ENCODE measurements at places on chromosomes 16 and 17.

DNA sequence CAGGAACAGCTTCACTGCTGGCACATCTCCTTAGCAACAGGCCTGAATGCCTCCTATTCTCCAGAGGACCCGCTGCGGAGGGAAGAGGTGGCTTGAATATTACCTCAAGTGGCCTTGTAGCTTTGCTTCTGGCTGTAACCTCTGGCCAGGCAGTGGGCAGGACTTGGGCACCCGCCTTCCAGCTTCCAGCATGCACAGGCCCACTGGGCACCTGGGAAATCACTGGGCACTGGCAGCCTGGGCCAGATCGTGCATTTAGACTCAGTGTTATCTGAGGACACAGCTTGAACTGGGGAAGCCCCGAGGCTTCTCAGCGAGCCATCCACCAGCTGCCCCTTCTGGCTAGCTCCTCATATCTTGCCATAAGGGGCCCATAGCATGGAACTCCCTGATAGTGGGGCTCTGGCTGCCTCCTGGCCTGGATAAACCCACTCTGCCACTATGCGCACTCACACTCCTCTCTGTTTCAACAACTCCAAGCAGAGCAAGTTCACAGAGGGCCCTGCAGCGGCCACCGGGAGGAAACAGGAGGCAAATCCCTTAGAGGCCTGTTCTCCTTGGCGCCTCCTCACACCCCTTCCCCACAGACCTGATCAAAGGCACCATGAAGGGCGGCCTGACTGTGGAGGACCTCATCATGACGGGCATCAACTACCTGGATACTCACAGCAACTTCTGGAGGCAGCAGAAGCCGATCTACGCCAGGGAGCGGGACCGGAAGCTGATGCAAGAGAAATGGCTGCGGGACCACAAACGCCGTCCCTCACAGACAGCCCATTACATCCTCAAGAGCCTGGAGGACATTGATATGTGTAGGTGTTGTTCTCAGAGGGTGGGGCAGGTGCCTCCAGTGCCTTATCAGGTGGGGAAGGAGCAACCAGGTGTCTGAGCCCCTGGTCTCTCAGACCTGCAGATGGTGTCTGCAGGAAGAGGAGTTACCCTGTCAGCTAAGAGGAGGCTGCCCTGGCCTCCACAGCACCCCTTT is 7.8 kb downstream of the ODAD4 start:
- no peak for DNase-seq

DNA sequence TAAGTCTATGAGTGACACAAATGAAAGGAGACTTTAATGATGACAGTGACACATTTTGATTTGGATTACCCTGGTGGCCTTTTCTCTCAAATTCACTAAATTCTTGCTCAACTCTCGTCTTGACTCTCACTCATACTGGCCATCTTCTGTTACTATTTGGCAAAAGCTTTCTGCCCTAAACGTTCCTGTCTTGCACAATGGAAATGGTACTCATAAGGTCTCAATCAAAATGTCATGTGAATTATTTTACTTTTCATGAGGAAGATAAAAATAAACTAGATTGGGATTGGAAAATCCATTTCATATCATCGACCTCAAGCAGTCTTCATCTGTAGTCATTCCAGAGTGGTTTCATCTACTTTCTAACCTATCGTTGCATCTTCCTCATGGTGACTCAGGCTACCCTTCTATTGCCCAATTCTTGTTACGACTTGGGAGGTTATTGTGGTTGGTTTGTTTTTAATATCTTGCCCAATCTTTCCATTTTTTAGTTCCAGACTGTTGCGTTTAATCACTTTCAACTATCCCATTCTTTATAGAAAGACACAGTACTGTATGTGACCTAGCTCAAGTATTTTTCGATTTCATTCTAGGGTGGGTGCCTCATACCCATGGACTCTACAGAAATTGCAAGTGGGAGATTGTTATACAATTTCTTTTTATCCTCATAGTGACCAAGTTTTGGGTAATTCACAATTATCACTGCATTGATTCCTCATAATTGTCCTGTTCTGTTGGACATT is 317.2 kb upstream of the KCNJ16 start:
- DNase-seq, result no peak

GRCh38 chr16:1027501-1027815 is 45.1 kb upstream of the SSTR5 start:
- DNase-seq, result no peak

- DNase-seq, result no peak
Measured at GRCh38 chr17:48893646-48894508, 1.3 kb downstream of the ATP5MC1 start.

- no peak for DNase-seq
Measured at GRCh38 chr16:78098087-78098486, 1.4 kb upstream of the WWOX start.

- DNase-seq, result no peak
Measured at GRCh38 chr16:46885960-46886763, 2.0 kb downstream of the GPT2 start.

GRCh38 chr16:73725156-73725555 is 571.5 kb upstream of the PSMD7 start:
- DNase-seq, result no peak

DNA sequence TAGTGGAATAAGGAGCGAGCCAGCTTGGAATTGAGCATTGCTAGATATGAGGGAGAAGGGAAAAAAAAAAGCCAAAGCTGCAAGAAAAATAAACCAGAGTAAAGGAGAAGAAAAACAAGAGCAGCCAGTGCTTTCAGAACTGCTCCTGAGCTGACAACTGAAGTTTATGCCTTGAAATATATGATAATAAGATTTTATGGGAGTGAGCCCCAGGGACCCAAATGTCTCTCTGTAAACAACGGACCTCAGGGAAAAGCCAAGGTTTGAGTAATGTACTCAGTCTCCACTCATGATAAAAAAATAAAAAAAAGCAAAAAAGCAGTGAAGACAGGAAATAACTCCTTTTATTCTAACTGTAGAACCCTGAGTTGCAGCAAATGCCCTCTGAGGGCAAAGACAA is 132.6 kb downstream of the SNX11 start:
- DNase-seq, result no peak

- DNase-seq, result no peak
Measured at GRCh38 chr17:8117367-8117979, 841 bp downstream of the ALOXE3 start.

DNA sequence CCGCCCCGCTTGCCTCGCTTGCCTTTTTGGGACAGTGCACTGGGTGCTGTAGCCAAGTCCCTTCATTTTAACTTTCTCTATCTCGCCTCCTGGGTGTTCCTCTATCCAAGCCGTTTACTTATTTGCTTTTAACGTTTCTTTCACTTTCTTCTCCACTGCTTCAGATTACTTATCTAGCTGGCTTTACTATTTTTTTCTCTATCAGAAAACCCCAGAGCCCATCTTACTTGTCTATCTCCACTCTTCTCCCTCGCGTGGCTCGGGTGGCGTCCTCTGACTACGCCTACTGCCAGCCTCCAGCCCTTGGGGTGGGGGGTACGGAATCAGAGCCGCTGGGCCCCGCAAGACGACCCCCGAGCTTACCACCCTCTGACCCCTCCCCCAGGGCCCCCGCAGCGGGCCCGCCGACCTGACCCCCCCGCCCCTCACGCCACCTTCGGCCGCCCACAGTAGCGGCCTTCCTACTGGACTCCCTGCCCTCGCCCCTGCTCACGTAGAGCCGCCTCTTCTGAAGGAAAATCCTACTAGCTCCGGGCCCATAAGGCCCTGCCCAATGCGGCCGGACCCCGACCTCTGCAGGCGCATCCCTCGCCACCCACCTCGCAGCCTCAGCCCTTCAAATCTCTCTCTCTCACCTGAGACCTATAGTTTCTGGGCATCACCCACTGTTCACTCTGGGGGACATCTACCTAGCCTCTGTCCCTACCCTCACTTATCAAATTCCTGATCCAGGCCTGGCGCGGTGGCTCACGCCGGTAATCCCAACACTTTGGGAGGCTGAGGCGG is 1.0 kb upstream of the SLC12A4 start:
- no peak for DNase-seq

DNA sequence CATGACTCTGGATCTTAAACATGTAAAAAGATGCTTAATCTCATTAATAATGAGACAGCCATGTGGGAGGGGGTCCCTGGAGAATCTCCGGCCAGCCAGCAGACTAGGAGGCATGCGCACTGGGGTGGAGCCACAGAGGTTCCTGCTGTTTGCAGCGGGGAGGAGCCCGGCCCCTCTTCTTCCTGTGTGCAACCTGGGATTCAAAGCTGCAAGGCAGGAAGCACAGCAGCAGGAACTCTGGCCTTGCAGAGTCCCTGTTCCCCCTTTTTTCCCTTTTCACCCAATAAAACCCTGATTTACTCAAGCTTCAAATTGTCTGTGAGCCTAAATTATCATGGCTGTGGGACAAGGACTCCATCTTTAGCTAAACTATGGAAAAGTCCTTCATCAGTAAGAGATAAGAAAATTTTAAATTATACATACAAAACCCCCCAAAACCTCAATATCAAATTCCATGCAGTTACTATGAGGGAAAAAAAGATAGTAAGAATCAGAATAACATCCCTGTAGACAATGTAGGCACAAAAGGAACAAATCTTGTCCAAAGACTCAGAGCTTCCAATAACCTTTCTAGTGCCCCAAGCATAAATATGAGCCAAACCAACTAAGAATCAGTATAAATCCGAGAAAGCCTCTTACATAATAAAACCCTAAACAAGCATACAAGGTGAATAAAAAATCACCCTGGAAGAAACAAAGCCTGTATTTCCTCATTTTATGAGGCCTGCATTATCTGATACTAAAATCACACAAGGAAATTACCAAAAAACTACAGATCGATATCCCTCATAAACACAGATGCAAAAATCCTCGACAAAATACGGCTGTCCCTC is 12.1 kb downstream of the CFDP1 start:
- no peak for DNase-seq

DNA sequence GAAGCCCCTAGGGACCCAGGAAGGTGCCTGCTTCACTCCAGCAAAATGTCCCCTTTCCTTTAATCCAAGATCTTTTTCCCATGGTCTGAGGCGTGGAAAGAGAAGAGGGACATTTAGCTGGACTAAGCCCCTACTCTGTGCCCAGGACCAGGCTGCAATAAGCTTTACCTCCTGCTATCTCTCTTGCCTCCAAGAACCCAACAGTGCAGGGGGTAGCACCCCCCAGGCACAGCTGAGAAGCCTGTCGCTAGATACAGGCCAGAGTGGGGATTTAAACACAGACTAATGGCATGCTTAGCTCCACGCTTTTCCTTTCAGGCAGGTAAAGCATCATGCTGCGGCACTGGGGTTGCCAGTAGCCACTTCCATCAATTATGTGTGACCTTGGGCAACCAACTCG is 24.5 kb upstream of the CCL1 start:
- DNase-seq, result no peak

- DNase-seq, result peak; percentile 76
Measured at GRCh38 chr16:3065069-3065741, at the start of gene IL32. TSS of gene IL32 (plus strand) at chr16:3065640. CDS start at chr16:3065812, 172 bp downstream.

GRCh38 chr16:70600730-70601129 is 45.6 kb upstream of the IL34 start:
- no peak for DNase-seq

- DNase-seq, result no peak
Measured at GRCh38 chr17:75088465-75089417, 987 bp downstream of the SLC16A5 start.

DNA sequence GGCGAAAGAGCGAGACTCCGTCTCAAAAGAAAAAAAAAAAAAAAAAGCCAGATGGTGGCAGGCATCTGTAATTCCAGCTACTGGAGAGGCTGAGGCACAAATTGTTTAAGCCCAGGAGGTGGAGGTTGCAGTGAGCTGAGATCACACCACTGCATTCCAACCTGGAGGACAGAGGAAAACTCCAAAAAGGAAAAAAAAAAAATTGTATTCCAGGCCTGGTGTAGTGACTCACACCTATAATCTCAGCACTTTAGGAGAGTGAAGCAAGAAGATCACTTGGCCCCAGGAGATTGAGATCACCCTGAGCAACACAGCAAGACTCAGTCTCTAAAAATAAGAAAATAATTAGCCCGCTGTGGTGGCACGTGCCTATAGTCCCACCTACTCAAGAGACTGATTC is 20.1 kb downstream of the HBQ1 start:
- peak; percentile 14 for DNase-seq

GRCh38 chr17:5127910-5128309 is 12.1 kb downstream of the USP6 start:
- DNase-seq, result no peak

GRCh38 chr17:63450551-63450950 is 4.4 kb upstream of the CYB561 start:
- no peak for DNase-seq

GRCh38 chr17:44235583-44235936 is 16.1 kb upstream of the UBTF start:
- no peak for DNase-seq

DNA sequence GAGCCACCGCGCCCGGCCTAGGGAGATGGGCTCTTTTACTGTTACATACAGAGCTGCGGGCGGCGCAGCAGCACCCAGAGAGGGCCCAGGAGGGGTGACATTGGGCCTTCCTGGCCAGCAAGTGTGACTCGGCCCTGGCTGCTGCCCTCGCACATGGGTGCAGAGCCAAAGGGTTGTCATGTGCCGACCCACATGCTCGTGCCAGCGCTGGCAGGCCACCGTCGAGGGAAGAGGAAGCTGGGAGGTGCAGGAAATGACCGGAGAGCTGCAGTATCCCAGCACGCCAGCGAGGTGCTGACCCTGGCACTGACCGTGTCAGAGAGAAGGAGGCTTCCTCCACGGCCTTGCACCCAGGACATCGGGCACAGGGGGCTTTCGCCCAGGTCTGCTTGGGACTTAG is 8.0 kb downstream of the ENDOV start:
- DNase-seq, result no peak

DNA sequence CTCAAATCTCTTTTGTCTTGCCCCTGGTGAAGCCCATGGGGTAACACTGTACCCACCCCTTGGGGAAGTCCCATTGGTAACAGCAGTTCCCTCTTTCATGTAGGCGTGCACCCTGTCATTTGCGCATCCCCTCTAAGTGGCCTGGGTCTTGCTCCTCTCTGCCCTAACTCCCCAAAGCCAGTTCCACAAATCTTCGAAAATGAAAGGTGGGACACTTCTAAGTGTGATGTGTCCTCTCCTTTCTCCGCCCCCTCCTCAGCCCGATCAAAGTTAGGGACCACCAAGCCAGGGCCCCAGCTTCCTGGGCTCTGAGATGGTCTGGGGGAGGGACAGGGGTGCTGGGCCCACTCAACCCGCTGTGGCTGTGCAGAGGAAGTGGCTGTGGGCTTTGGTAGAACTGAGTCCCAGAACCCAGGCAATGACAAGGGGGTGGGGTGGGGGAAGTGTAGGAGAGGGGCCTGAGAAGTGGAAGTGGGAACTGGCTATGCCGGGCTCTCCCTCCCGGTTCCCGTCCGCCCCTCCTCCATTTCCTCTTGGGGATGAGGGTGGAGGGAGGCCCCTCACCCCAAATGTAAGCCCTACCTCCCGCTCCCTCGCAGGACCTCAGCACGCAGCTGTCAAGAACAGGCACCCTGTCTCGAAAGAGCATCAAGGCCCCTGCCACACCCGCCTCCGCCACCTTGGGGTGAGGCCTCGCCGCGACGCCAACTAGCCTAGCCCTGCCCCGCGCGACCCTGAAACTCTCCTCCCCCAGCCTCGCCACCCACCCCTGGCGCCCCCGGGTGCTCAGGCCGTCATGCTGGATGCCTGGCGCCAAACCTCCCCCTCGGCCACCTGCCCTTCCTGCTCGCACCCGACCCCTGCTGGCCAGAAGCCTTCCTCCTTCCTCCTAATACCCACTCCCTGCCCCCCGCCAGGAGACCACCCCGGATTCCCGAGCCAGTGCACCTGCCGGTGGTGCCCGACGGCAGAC is 8.7 kb downstream of the ABI3 start:
- no peak for DNase-seq
